ENCODE measurements at places on chromosomes 7 and 10. TPM values are rescaled to one million over a fixed set of nuclear protein-coding genes. Genes with fewer than 3 reads are reported as not detected.

The PTF1A gene
- not detected for total RNA-seq

- DNase-seq: no peak
These were observed 32.7 kb downstream of the GFRA1 start for GRCh38 chr10:116240157-116240950.

- no peak for DNase-seq
These were observed 74.6 kb downstream of the PPP1R17 start for GRCh38 chr7:31761646-31762045.

- no peak for DNase-seq
These were observed 355.7 kb upstream of the STEAP1 start for GRCh38 chr7:89798599-89798996.

DNA sequence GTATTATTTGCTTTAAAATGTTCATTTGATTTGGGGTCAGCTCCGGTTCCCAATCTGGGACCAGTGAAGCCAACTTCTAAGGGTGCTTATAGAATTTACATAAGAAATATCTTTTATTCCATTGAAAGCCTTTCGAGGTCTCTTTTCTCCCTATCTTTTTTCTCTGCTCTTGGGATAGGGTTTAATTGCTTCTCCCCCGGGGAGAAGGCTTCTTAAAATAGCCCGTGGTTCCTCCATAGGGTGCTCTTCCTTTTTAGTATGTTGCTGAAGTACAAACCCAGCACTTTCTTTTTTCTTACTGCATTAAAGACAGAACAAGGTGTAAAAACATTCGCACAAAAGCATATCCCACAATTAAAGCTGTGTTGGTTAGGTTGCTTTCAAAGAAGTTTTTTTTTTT, 107.5 kb downstream of the POU6F2 start:
- no peak for DNase-seq

DNA sequence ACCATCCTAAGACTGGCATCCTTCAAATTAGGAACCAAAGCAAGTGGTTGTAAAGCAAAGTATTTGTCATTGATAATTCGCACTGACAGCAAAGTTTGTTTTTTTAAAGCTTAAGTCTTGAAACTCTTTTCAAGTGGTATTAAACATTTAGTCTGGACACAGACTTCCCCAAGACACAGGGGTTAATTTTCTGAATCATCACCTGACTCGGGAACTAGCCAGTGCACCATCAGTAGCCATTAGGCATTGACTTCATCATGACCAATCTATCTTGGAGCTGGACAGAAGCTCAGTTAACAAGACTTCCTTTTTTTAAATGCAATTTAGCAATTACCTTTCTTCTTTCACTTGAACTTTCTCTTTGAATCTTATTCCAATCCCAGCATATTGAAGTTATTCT, 210.6 kb downstream of the ZNF365 start:
- no peak for DNase-seq

DNA sequence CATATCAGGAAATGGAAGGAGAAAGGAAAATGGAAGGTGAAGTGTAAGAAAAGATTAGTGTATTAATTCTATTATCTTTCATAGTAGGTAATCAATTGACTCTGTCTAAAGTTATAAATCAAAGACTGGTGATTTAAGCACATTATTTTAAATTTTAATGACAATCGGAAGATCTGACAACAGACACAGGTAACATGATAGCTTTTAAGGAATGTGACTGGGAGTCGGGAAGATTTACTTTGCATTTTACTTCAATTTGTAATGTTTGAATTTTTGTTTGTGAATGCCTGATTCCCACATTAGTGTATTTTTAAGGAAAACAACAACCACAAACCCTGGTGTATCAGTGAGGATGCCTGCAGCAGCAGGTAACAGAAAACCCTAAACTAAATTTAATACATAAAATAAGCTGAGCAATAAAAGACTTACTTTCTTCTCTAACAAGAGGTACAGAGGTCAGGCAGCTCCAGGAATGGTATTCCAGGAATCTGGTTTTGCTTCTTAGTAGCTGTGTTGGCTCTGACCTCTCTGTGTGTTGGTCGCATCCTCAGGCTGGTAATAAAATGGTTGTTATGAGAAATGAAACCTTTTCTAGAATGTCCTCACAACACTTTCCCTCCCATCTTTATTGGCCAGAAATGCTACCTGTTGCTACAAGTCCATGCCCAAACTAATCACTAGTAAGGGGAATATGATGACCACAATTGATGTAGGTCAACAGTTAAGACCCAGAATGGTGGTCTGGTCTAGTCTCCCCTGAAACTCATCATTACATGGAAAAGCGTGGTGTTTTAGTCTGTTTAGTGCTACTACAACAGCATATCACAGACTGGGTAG, 12.2 kb downstream of the DNAJB9 start:
- no peak for DNase-seq

DNA sequence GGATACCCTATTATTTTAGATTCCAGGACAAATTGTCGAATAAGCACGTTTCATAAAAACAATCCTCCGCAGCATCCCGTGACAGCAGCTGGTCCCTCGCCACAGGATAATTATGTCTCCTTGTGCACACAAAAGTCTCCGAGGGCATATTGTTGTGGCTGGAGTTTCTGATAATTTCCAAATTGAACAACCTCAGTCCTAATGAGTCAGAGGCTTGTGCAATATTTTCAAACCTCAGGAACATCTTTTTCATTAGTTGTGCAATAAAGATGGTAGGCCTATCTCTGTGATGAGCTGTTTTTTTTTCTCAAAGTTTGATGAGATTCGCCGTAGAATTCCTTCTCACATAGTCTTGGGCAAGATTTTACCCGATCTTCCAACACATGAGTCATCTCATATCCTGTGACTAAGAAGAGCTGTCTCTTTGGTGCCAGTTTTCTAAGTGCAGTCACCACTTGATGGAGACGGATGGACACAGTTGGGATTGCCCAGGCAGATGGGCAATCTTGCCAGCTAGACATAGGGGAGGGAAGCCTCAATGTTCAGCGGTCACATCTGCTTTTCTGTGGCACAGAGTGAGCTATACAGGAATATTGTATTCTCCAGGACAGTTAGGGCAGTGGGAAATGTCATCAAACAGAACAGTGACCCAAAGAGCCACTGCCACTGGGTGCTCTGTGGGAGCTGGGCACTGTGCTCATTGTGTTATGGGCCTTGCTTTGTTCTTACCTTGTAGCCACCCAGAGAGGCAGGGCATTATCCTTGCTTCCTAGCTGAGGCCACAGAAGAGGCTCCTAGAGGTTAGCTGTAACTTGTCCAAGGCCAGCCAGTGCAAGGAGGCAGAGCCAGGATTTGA, 7.8 kb downstream of the HTRA1 start:
- no peak for DNase-seq

GRCh38 chr10:6083523-6084475, 5.0 kb upstream of the RBM17 start:
- DNase-seq: no peak

The PDE1C gene
- total RNA-seq: 20.4 TPM

DNA sequence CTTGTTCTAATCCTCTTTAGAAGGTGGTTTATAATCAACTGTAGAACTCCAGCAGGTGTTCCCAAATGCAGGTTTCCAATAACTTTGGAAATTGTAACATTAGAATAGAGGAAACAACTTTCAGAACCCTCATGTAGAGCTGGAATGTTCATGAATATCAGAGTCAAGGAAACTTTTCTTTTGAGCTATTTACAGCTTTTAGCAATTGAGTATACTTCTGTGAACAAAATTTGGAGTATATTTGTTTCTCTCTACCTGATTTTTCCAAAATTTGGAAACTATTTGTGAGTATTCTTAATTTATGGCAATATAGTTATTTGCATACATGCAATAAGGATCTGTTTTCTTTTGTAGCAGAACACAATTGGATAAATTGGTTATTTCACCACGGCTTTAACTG, 2.8 kb upstream of the CFAP43 start:
- DNase-seq: no peak

- DNase-seq: no peak
These were observed 99.0 kb downstream of the GNAT3 start for GRCh38 chr7:80412842-80413241.

Measured in urinary bladder (tissue), 4 donors.